ENCODE measurements at places on chromosomes 3 and 15. TPM values are rescaled to one million over a fixed set of nuclear protein-coding genes. Genes with fewer than 3 reads are reported as not detected.

- DNase-seq = no peak
These were observed 42.8 kb downstream of the NKIRAS1 start for GRCh38 chr3:23873941-23874340.

GRCh38 chr3:156792536-156792935, 33.6 kb upstream of the LEKR1 start:
- no peak for DNase-seq

The MKRN3 gene
- 0.38 TPM for total RNA-seq

DNA sequence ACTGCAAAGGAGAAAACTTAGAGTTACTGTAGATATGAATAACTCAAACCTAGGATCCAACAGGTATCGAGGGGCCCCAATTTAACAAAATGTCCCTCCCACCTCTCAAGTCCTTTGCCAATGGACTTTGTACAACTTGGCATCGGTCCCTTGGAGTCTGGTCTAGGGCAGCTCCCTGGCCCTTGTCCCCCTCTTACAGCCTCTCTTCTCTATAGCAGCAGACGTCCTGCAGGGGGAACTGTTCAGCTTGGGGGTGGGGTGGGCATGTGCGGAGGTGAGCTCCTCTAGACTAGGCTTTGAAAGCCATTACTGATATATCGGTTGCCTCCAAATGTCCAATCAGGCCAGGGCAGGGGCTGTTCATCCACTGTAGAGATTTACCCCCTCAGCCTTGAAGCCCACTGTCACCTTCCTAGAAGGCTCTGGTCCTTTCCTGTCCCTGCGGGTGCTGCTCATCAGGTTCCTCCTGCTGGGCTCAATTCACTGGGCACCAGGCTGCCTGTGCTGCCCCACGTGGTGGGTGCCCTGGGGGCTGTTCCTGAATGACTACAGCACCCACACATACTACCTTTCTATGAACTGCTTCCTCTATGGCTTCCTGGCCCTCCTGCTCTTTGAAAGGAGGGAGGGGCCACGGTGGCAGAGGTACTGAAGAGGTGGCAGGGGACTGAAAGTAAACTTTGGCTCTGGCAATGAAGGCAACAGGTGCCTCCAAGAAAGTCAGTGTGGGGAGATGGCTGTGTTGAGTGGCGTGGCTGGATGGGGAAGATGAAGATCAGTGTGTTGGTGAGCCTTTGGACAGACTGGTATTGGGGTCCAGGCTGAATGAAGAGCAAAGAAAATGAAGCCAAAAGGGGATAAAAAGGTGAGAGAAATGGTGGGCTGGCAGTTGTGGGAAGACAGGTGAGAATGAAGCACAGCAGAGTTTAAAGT, 78.8 kb upstream of the MEX3B start:
- no peak for DNase-seq

The ISLR2 gene
- 2.7 TPM for total RNA-seq

GRCh38 chr3:29520764-29521163, 239.9 kb downstream of the RBMS3 start:
- DNase-seq = no peak

DNA sequence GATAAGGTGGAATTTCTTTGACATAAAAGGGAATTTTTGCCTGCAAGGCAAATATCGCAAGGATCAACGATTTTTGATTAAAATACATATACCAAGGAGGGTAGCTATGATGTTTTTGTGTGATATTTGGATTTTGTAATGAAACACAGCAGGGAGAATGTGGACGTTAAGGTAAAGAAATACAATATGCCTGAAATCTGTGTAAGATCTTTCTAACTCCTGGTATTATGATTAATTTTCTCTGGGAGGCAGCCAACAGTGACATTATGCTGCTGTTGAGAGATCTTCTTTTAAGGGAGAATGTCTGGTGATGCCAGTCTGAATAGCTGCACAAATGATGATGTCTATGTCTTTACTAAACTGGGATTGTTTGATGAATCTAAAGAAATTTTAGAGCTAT, 972.2 kb downstream of the SQOR start:
- DNase-seq = no peak

DNA sequence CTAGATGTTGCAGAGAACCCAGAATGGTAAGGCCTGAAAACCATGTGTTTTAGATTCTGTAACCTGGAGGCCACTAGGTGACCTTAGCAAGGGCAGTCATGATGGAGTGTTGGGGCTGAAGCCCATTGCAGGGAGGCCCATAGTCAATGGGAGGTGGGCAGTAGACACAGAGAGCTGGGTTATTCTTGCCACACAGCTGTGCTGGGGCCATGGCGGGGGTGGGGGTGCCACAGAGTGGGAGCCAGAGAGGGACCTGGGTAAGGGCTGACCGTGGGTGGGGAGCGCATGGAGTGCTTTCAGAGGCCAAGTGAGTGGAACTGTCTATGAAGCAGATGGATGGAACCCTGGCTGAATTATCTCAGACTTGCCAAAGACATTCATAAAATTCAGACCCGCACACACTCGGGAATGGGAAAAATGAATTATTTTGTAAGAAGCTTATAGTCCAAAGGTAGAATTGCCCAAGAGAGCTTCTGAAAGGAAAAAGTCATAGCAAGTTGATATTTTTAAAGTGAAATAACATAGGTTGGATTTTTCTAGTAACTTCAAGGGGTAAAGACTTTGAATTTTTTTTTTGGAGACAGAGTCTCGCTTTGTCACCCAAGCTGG, 53.9 kb downstream of the SMAD3 start:
- DNase-seq = no peak

- DNase-seq = no peak
These were observed 14.5 kb downstream of the LAMP3 start for GRCh38 chr3:183148056-183148455.

- DNase-seq = no peak
These were observed 183.3 kb upstream of the DCBLD2 start for GRCh38 chr3:99084826-99085225.

The KLF15 gene
- total RNA-seq = 34.0 TPM

DNA sequence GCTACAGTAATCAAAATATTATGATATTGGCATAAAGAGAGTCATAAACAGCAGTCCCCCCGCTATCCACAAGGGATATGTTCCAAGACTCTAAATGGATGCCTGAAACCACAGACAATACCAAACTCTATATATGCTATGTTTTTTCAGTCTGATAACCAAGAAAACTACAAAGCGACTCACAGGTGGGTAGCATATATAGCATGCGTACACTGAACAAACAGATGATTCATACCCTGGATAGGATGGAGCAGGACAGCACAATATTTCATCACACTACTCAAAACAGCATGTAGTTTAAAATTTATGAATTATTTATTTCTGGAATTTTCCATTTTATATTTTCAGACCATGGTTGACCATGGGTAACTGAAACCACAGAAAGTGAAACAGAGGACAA, 87.0 kb upstream of the PPP2R3A start:
- no peak for DNase-seq

DNA sequence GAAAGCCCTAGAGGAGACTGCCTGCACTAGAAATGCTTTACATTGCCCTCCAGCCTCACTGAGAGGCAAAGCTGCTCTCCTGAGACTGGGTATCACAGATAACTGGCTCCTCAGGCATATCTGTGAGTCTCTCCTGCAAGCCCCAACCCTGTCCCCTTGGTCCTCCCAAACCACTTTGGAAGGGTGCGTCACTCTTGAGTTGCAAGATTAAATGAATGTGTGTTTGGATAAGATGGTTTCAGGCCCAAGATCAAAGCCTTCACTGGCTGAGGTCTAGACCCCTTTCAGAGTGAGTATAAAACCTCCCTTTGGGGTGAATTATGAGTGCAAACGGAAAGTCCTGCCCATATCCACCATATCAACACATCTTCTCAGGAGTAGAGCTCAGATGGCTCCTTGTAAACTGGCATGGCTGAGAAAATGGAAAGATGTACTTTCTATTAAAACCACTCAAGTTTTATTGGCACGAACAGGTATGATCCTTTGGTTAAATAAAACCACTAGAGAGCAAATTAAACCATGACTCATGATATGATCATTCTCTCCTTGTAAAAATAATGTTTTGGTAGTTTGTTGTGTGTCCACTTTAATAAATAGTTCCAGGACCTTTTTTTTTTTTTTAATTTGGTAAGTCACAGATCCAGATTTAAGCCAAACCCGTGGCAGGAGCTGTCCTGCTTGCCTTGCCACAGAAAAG, 164.0 kb downstream of the CHST2 start:
- no peak for DNase-seq

The DAZL gene
- not detected for total RNA-seq

The HIGD2B gene
- total RNA-seq = not detected

The C3orf80 gene
- not detected for total RNA-seq

The RABL3 gene
- 17.9 TPM for total RNA-seq

DNA sequence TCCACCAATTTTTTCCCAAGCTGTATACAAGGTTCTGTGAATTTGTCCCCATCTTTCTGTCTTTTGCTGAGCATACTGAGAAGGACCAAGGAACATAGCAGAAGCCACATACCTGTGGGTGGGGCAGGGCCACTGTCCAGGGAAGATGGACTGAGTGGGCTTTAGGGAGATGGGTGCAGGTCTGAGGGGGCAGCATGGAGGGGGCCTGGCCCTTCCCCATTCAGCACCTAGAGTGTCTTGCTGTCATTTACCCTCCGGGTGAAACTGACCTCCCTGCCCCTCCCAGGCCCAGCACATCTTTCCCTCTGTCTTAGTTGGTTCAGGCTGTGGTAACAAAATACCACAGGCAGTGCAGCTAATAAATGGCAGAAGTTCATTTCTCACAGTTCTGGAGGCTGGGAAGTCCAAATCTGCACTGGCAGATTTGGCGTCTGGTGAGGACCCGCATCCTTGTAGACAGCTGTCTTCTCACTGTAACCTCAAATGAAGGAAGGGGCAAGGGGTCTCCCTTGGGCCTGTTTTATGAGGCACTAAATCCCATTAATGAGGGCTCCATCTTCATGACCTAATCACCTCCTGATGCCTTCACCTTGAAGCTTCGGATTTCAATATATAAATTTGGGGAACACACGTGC, 180.0 kb upstream of the SMAD3 start:
- DNase-seq = no peak

GRCh38 chr3:30075514-30075913, 530.9 kb upstream of the TGFBR2 start:
- DNase-seq = no peak

DNA sequence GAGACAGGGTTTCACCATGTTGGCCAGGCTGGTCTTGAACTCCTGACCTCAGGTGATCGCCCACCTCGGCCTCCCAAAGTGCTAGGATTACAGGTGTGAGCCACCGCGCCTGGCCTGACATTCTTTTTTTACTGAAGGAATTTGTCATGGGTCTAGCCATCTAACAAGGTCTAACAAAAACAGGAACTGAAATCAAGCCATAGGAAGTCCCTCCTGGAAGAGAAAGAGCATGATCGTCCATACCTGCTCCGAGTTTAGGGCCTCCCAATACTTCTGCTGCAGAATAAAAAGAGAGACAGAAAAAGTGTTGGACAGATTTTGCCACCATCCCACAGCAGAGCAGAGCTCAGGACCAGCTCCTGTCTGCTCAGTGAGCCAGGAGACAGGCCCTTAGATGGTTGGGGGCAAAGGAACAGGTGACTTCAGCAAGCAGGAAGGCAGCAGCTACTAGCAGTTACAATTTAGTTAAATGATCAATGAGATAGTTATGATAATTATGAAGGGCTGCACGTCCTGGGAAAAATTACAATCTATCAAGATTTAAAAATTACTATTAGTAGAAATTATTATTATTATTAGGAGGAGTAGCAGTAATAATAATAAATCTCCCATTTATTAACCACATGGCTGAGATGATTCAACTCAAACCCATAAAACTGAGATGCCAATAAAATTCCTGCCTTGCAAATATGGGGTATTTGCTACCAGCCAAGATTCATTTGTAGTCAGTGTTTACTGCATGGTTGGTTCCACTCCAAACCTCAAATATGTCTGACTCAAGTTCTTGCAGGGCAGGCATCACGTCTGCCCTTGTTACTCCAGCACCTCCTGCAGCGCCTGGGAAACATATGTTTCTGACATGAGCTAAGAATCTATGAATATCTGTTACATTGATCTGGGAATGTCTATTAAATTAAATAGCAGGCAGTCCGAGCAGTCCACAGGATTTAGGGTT, 40.1 kb downstream of the TMEM44 start:
- peak; percentile 21 for DNase-seq

The CYP8B1 gene
- total RNA-seq = not detected

- no peak for DNase-seq
These were observed 6.9 kb downstream of the SEMA3G start for GRCh38 chr3:52438104-52438376.

The DPP8 gene
- total RNA-seq = 37.5 TPM

The OIP5 gene
- total RNA-seq = not detected

The SUSD5 gene
- 2.4 TPM for total RNA-seq

DNA sequence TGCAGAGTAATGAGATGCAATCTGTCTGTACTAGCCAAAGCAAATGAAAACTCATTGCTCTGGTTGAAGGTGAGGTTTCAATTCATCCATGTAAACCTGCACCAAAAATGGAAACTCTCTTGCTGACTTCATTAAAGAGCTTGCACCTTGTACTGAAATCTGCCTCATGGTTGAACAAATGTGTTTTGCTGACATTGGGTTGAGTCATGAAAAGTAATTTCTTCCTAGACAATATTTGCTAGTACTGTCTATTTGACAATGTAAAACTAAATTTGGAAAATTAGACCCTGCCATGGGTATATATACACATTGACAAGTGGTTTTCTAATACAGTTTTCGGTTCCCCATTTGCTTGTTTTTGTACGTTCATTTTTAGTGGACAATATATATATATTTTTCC, 33.3 kb downstream of the RYR3 start:
- DNase-seq = no peak

GRCh38 chr3:149820183-149820582, 7.2 kb downstream of the RNF13 start:
- DNase-seq = no peak

The NAA80 gene
- 6.3 TPM for total RNA-seq

- DNase-seq = no peak
These were observed 46.8 kb downstream of the LSM3 start for GRCh38 chr3:14225421-14225820.

DNA sequence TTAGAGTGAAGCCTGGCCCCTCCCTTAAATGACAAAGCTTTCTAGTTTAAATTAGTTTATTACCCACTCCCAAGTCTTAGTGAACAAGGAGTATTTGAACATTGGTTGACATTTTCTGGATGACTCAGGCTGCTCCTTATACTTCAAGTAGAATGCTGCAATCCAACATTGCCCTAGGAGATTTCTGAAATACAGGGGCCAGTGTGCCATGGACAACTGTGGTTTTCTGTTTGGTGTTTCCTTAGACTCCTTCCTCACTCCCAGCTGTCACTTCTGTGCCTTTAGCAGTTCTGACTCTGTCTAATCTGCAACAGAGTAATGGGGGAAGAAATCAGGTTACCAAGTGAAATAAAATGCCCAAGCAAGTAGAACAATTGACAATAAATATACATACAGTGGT, 116.1 kb upstream of the P2RY1 start:
- no peak for DNase-seq

The NEK4 gene
- 19.5 TPM for total RNA-seq

DNA sequence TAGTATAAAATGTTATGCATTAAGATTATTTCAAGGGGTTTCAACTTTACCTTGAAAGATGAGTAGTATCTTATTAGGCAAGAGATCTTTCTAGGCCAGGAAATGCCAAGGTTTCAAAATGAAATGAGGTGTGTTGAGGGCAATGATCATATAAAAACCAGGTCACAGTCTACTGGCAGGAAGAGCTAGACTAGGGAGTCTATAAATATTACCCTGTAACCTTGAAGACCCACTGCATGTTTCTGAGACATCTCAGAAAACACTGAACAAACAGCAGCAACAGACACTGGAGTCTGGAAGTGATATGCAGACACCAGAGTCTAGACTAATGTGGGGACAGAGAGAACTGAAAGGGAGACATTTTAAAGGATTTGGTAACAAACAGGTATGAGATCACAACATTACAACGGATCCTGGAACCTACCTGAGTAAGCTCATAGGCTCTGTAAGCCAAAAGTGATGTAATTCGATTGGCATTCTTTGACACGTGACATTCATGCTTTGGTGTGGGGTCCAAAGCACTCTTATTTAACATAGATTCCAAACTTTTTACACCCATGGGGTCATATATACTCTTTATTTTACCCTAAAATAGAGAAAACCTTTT, 15.0 kb downstream of the TASOR start:
- no peak for DNase-seq
